ENCODE measurements at places on chromosomes 12 and 14.

- no peak for DNase-seq
Observed at GRCh38 chr14:63962906-63963305, 110.1 kb downstream of the SYNE2 start.

GRCh38 chr12:23361971-23362370 is 587.5 kb downstream of the SOX5 start:
- DNase-seq, result no peak

DNA sequence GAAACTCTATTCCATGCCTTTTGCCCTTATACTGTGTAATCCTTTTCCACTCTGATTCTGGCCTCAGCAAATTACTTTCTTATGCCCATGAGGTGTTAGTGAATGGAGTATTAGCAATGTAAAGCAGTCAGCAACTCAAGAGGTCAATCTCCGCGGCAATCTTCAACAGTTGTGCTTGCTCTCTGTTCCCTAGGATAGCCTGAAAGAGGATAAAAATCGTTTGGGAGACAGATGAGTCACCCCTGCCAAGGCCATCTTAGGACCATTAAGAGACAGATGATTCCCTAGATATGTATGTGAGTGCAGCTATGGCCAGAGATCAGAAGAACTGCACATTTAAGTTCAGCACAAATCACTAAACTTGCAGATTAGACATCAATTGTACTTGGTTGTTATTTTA is 1145.8 kb downstream of the GALC start:
- no peak for DNase-seq

DNA sequence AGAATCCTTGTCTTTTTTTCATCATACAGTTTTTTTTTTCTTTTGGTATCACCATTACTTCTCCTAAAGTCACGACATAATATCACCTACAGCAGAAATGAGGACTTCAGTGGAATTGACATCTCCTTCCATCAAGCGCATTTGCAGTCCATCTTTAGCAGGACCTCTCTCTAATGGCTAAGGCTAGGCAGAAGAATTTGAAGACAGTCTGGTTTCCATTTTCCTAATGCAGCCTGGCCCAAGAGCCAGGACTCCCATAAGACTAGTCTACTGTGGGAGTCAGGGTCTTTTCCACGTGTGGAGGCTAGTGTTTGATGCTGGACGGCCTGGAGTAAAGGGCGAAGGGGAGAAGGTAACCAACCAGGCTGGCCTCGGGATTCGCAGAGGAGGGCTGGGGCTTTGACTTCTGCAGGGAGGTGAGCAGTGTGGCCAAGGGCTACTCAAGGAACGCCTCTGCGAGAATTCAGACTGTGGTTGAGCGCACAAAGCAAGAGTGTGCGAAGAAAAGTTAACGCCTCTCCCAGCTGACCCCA is 769 bp upstream of the ZNF740 start:
- DNase-seq, result no peak
